ENCODE measurements at places on chromosomes 2 and 18. TPM values are rescaled to one million over a fixed set of nuclear protein-coding genes. Genes with fewer than 3 reads are reported as not detected.

Gene ALPG
- total RNA-seq = 0.88 TPM

- H3K4me1 ChIP-seq = peaks cover 5% of the 10 kb centered on the region
- H3K27me3 ChIP-seq = peaks cover 2% of the 10 kb centered on the region
- no peak for DNase-seq
- H3K36me3 ChIP-seq = peaks cover 3% of the 10 kb centered on the region
- H3K27ac ChIP-seq = no peak overlapping the region
- no peak overlapping the region for H3K4me3 ChIP-seq
These were observed 250.4 kb upstream of the STON1 start for GRCh38 chr2:48279344-48280090.

GRCh38 chr2:230085201-230085600 lies 16.5 kb upstream of the SLC16A14 start:
- H3K36me3 ChIP-seq = no peaks in the 10 kb centered on the region
- no peak overlapping the region for H3K27ac ChIP-seq
- no peak for DNase-seq
- no peak overlapping the region for H3K4me3 ChIP-seq
- no peaks in the 10 kb centered on the region for H3K4me1 ChIP-seq
- no peaks in the 10 kb centered on the region for H3K27me3 ChIP-seq

- no peaks in the 10 kb centered on the region for H3K27me3 ChIP-seq
- peaks cover 23% of the 10 kb centered on the region for H3K4me1 ChIP-seq
- H3K36me3 ChIP-seq = no peaks in the 10 kb centered on the region
- DNase-seq = no peak
- H3K4me3 ChIP-seq = no peak overlapping the region
- no peak overlapping the region for H3K27ac ChIP-seq
These were observed 81.3 kb downstream of the CLHC1 start for GRCh38 chr2:55150834-55151233.

DNA sequence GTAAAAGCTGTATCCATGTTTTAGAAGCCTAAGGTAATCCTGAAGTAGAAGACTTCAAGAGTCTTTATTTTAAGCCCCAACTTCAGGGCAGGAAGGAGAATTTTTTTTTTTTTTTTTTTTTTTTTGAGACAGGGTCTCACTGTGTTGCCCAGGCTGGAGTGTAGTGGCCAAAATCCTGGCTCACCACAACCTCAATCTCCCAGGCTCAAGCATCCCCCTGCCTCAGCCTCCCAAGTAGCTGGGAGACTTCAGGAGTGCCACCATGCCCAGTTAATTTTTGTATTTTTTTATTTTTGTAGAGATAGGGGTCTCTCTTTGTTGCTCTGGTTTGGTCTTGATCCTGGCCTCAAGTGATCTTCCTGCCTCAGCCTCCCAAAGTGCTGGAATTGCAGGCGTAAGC lies 3.3 kb upstream of the RNF152 start:
- H3K27ac ChIP-seq = peak overlapping the region; percentile 81
- peaks cover 28% of the 10 kb centered on the region for H3K4me1 ChIP-seq
- H3K36me3 ChIP-seq = peaks cover 7% of the 10 kb centered on the region

Gene SATB2
- 3.2 TPM for total RNA-seq
